ENCODE measurements at places on chromosomes 12 and 14.

DNA sequence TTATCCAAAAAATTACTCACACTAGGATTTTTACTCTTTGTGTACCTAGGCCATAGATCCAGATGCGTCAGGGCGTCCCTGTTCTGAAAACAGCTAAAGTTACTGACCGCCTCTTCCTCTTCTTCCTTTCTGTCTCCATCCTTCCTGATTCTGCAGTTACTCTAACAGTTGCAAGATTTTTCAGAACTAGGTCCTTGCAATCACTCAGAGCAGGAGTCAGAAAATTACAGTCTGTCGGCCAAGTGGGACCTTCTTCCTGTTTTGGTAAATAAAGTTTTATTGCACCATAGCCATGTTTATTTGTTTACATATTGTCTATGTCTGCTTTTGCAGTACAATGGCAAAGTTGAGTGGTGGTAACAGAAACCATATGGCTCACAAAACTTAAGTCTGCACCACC, 25.6 kb upstream of the FGF6 start:
- DNase-seq: no peak

GRCh38 chr12:76337583-76337982, 10.6 kb downstream of the BBS10 start:
- DNase-seq: no peak

DNA sequence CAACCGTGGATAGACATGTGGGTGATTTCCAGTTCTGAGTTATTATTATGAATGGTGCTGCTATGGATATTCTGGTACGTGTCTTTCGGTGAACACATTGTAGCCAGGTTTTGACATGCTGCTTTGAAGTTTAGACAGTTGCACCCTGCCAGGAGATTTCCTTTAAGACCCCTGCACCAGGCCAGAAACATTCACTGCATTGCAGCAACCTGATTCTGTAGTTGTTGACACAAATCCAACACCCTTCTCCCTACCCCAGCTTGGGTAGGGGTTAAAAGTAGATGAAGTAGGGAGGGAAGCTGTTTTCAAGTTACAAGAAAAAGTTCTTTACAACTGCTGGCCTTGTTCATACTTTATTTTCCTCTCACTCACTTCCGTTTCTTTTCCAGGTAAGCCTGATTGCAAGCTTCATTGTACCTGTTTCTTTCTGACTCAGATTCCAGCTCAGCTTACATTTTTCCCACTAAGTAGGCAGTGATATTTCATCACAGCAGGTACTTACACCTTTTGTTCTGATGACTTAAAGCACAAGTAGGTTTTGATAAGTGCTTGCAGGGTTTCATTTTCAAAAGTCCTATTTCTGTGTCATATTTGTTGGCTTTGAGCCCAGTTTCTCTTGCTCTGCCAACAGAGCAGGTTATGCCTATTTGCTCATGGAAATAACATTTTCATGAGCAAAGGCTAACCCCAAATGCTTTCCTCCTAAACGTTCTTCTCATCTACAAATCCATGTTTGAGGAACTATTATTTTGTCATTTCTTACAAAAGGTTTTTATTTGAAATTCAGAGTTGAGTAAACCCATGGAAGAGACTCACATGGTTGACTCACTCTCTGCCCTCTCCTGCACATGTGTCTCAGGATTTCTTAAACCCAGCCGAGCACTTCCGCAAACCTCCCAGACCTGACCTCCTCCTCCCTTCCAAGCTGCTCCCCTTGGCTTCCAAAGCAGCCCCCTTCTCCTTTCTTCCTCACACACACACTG, 12.1 kb upstream of the LTA4H start:
- peak; percentile 29 for DNase-seq

- peak; percentile 82 for DNase-seq
These were observed 706 bp upstream of the PEX5 start for GRCh38 chr12:7188562-7189397.

DNA sequence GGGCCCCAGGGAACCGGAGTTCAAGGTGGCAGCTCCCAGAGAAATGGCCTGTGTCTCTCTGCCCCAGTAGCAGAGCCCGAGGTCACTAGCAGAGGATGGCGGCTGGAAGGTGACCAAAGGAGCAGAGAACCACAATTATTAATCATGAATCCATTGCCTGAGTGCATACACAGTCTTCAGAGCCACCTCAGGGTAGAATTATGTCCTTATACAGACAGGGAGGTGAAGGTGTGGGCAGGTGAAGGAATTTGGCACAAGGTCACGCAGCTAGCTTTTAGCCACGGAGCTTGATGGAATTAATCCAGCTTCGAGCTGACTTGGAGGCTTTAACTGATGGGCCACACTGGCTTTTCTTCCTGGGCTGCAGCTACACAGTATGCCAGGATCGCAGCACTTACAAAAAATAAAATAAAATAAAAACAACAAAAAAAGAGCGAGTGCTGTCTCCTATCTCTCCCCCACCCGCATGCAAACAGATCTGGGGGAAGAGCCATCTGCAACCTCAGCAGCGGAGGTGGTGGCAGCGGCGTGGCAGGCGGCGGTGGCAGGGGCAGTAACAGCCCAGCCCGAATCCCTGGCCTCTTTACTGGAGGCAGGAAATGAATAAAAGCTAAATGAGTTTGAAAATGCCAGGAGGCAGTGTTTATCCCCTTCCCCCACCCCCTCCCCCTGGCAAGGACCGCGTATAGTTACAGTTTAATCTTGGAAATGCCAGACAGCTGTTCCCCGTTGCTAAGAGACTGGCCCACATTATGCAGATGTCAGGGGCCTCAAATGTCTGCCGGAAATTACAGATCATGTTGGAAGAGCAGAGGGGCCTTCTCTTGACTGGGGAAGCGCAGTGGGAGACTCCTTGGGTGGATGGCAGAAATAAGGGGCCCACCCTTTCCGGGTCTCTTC, 93.5 kb downstream of the LRRC74A start:
- DNase-seq: peak; percentile 96

DNA sequence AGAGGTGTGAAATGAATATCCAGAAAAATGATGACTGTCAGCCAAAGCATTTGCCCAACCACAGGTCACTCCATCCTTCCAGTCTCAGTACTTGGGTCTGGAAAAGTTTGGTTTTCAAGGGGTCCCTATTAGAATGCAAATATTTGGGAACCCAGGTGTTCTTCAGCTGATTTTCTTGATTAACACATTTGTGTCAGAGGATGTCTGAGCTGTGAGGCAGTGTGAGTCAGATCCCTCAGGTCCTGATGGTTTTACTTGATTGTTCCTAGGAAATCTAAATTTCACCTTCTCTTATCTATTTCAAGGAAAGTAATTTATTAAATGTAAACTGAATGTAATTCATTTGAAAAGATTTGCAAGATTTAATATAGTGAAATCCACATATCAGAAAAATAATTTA, 71.5 kb downstream of the SSPN start:
- no peak for DNase-seq

DNA sequence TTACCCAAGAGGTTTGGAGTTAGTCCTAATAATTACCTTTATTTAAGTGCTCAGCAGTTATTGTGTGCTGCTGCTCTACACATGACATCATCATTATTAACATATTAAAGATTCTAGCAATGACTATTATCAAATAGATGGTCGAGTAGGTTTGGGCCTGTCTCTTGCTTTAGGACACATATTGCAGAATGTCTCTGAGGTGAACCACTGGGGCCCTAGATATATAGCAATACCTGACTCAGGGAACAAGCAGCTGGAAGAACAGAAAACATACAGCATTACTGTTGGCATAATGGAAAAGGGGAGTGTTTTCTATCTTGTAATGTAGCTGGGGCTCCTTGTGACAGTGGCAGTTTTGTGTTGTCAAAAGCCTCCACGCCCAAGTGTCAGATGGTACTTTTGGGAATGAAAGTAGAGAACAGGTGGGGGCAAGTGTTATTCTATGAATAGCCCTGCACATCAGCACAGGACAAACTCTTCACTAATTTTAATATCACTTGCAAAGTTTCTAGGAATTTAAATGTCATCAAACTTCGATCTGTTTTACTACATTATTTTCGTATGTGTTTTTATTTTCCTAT, 54.6 kb downstream of the C12orf56 start:
- DNase-seq: no peak

- DNase-seq: no peak
These were observed 1.4 kb upstream of the SERPINA1 start for GRCh38 chr14:94389731-94390371.

DNA sequence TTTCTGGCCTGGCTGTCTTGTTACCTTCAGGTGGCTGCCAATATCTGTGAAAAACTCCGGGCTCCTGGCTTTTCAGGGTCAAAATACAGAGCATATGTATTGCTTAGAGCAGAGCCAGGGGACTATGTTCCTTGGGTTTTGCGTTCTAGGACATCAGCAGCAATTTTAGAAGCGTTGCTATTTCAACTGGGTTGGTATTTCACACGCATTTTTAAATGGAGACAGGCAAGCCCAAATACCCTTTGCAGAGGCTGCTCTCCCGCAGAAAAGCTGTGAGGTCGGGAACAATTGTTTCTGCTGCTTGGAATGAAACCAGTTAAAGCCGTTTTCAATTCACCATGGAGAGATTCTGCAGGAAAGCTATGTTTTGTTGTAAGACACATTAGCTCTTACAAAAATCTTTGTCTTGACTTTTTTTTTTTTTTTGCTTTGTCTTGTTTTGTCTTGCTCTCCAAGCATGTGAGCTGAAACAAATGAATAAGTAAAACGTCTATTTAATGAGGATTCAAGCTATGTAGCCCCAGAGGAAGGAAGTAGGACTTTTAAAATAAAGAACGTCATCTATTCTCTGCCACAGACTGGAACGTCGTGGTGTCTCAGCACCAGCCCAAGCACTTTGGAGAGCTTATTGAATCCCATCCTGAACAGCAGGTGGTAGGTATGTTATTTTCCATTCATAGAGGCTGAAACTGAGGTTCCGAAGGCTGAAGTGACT, 181.0 kb upstream of the TBX3 start:
- DNase-seq: peak; percentile 64

- DNase-seq: no peak
These were observed 249.2 kb downstream of the TRHDE start for GRCh38 chr12:72521326-72521725.
